Sigmoid colon (tissue), 7 donors: ENCODE measurements at places on chromosomes 13 and 19. TPM values are rescaled to one million over a fixed set of nuclear protein-coding genes. Genes with fewer than 3 reads are reported as not detected.

GRCh38 chr13:113426591-113426986 lies 26.7 kb downstream of the ADPRHL1 start:
- DNase-seq = no peak

DNA sequence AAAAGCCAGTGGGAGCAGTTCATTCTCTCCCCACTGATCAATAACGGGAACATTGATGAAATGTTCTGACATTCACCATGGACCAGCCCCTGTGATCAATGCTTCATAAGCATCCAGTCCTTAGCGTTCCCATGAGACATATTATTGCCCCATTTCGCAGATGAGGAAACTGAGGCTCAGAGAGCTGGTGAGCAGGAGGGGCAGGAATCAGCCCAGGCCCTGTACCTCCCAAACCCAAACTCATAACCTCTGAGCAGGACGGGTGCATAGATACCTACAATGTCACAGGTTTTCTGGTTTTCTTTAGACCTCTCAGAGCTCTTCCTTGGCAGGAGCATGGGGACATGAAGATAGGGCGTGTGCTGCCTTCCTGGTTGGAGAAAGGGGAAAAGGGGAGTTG lies 2.1 kb downstream of the MCOLN1 start:
- no peak for DNase-seq

NCR1 gene
- not detected for total RNA-seq

DNA sequence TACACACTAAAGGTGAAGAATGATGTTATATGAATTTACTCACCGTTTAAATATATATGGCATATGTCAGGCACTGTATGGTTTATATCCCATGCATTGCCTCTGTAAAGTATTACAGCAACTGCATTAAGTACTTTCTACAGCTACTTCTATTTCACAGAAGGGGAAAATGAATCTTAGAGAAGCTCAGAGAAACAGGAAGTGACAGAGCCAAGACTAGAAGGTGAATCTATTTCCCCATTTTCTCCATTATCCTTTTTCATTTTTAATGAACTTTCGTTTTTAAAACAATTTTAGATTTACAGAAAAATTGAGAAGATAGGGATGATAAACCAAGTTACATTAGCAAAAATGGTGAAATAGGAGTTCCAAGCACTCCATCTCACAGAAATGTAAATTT lies 863.3 kb downstream of the UQCRFS1 start:
- no peak for DNase-seq

CEACAM19 gene
- total RNA-seq = 1.4 TPM

- no peak for DNase-seq
These were observed 11.1 kb downstream of the PROZ start for GRCh38 chr13:113169277-113170272.

GRCh38 chr19:3563709-3564524 lies 6.5 kb upstream of the MFSD12 start:
- DNase-seq = no peak

SGCG gene
- total RNA-seq = 1.1 TPM

DNA sequence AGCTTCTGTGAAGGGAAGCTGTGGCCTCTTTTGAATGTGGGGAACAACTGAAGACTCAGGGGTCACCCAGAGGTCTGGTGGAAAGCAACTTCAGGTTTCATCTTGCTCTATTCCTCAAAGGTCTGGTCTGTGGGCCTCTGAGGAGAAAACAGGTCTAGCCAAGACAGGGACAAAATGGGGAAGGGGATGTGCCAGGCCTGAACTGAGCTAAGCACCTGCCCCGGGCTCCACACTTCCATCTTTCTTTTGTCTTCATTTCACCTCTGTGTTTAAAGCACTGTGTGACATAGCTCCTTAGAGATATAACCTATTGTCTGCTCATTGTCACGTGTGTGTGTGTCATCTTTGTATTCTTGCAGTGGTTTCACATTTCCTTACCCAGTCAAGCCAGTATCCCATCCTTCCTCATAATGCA lies 19.9 kb upstream of the GDF15 start:
- DNase-seq = no peak

B3GNT3 gene
- total RNA-seq = not detected

GRCh38 chr13:91086936-91087716 lies 260.4 kb upstream of the MIR17HG start:
- DNase-seq = no peak
